ENCODE measurements at places on chromosomes 1 and 21. TPM values are rescaled to one million over a fixed set of nuclear protein-coding genes. Genes with fewer than 3 reads are reported as not detected.
A peak's percentile ranks its signal among the peaks of the same experiment; 100 is the strongest.

- no peak for DNase-seq
- H3K36me3 ChIP-seq: peaks cover 96% of the 10 kb centered on the region
These were observed 10.2 kb upstream of the SH2D5 start for GRCh38 chr1:20742671-20743070.

DNA sequence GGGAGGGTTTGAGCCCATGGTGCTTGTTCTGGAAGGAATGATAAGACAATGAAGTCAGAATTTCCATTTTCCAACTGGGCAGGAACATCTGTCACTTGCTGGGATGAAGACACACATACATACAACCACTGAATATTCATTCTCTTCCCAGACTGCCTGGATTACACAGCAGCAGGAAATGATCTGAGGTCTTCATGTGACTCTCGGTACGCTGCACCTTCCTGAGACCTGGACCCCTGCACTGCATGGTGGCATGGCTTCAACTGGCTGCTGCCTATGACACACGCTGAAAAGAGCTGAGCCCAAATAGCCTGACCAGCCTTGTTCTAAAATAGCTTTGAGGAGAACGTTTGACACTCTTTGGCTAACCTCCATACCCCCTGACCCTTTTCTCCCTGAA lies 150.6 kb downstream of the GABPA start:
- H3K4me3 ChIP-seq: no peak overlapping the region
- no peak overlapping the region for H3K27ac ChIP-seq
- H3K4me1 ChIP-seq: no peaks in the 10 kb centered on the region
- no peak for DNase-seq
- no peaks in the 10 kb centered on the region for H3K36me3 ChIP-seq

DNA sequence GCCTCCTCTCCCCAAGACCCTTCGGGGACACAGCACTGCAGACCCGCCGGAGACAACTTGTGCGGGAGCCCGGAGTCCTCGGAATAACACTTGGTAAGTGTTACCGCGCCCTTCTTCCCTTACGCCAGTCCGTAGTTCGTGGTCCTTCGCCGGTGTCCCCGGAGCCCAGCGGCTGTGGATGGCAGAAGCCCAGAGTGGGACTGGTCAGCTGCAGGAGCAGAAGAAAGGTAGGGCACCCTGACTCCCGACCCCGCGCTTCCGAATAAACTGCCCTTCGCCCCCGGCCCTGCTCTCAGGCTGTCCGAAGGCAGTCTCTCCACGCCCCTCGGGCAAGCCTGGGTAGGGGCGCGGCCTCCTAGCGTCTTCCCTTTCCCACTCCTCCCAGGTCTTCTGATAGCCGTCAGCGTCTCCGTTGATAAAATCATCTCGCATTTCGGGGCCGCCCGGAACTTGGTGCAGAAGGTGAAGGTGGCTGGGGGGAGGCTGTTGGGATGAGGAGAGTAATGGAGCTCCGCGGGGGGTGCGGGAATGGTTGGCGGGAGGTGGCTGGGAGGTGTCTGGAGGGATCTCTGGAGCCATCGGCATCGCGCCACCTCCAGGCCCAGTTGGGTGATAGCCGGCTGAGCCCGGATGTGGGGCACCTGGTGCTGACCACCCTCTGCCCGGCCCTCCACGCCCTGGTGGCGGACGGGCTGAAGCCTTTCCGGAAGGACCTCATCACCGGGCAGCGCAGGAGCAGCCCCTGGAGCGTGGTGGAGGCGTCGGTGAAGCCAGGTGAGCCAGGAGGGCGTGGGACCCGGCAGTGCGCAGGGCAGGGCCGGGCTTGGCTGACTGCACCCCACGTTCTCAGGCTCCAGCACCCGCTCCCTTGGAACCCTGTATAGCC lies 4.3 kb downstream of the RUSC1 start:
- H3K36me3 ChIP-seq: peaks cover 42% of the 10 kb centered on the region
- peak; percentile 79 for DNase-seq
- H3K27ac ChIP-seq: peak overlapping the region; percentile 53

GRCh38 chr1:26541816-26542711 lies 12.5 kb downstream of the RPS6KA1 start:
- H3K27me3 ChIP-seq: no peaks in the 10 kb centered on the region
- no peak overlapping the region for H3K4me3 ChIP-seq
- peaks cover 39% of the 10 kb centered on the region for H3K4me1 ChIP-seq
- peak overlapping the region; percentile 68 for H3K27ac ChIP-seq
- H3K36me3 ChIP-seq: peaks cover 46% of the 10 kb centered on the region

GRCh38 chr1:235919833-235920441 lies 53.2 kb upstream of the LYST start:
- H3K4me3 ChIP-seq: no peak overlapping the region
- no peaks in the 10 kb centered on the region for H3K4me1 ChIP-seq
- H3K27me3 ChIP-seq: peaks cover 68% of the 10 kb centered on the region
- DNase-seq: no peak

DNA sequence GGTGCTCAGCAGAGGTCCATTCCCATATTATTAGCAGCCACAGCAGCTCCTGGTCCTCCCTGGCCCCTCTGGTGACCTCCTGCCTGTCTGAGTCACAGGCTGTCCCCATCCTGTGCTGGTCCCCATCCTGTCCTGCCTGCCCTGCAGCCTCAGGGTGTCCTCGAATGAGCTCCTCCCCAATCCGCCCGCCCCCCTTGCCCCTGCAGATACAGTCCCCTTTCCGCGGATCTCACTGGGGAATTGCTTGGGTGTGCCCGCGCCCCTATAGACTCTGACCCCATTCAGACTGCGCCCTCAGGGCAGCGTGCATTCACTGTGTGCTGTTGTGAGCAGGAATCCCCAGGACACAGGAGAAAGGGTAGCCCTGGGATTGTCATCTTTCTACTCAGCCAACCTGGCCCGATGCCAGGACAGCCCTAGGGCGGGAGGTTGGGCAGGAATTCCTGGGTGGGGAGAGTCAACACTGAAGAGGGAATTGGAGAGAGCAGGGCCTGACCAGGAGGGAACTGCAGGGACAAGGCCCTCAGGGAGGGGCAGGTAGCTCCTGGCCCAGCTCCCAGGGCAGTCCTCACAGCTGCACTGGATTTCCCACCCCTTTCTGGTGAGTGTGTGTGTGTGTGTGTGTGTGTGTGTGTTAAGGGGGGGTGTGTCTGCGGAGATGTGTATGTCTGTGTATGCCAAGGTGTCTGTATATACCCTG lies 1.1 kb upstream of the GUCA2A start:
- DNase-seq: no peak
- H3K4me1 ChIP-seq: no peaks in the 10 kb centered on the region
- H3K27me3 ChIP-seq: peaks cover 3% of the 10 kb centered on the region
- H3K36me3 ChIP-seq: no peaks in the 10 kb centered on the region
- no peak overlapping the region for H3K27ac ChIP-seq

Gene RORC
- total RNA-seq: not detected

Gene GPR161
- 1.6 TPM for total RNA-seq

Gene PRUNE1
- total RNA-seq: 26.6 TPM

Measured in K562 (cell line).